ENCODE measurements at places on chromosomes 1 and 21. TPM values are rescaled to one million over a fixed set of nuclear protein-coding genes. Genes with fewer than 3 reads are reported as not detected.

GRCh38 chr1:204730826-204731459, 45.4 kb upstream of the LRRN2 start:
- H3K4me3 ChIP-seq, result no peak overlapping the region
- H3K4me1 ChIP-seq, result no peaks in the 10 kb centered on the region
- H3K27me3 ChIP-seq, result peaks cover 6% of the 10 kb centered on the region
- no peaks in the 10 kb centered on the region for H3K36me3 ChIP-seq
- no peak for DNase-seq

The NES gene
- 39.8 TPM for total RNA-seq

DNA sequence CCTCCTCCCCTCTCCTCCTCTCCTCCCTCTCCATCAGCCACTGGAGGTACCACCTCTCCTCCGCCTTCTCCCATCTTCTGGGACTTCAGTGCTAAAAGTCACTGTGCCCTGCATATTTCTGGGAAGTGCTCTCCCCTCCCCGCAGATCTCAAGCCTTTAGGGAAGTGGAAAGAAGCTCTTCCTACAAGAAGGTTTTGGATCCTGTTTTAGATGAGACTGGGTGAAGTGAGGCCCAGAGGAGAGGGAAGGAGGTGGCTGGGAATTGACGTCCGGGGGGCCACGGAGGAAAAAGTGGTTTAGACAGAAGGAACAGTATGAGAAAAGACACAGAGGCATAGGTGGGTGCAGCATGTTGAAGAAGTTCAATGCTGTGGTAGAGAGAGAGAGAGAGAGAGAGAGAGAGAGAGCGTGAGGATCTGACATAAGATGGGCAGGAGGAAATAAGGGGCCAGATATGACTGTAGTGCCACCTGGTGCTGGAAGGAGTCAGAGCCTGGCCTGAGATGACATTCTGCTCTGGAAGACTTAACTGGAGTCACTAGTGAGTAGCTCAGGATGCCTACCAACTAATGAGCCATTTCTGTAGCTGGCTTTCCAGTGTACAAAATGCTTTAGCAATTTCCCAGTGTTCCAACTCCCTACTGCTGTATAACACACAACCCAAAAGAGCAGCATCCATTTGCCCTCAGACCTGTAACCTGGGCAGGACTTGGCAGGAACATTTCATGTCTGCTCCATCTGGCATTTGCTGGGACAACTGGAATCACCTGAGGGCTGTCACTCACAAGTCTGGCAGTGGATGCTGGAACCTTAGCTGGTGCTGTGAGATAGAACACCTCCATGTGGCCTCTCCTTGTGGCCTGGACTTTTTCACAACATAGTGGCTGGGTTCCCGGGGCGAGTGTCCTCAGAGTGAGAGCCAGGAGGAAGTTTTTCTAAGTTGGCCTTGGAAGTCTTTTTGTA, 16.6 kb upstream of the ZSCAN20 start:
- no peaks in the 10 kb centered on the region for H3K36me3 ChIP-seq
- H3K4me1 ChIP-seq, result peaks cover 4% of the 10 kb centered on the region
- no peak overlapping the region for H3K4me3 ChIP-seq
- H3K27ac ChIP-seq, result no peak overlapping the region
- H3K27me3 ChIP-seq, result no peaks in the 10 kb centered on the region

DNA sequence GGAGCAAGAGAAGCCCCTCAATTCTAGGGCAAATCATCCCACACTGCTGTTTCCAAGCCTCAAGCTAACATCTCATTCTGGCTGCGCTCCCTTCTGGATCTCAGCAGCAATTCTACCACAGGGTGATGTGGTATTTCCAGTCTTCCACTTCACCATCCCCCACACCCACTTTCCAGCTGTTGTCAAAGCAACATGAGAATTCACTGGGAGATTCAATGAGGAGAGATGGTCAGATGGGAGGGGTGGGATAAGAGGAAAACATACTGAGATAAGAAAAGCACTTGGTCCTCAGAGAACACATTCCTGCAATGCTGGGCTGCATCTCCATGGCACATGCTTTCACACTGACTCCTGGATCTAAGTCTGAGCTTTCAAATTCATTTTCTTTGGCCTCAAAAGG, 47.3 kb upstream of the LRRC52 start:
- H3K27me3 ChIP-seq, result no peaks in the 10 kb centered on the region
- no peaks in the 10 kb centered on the region for H3K36me3 ChIP-seq
- H3K4me3 ChIP-seq, result no peak overlapping the region
- no peaks in the 10 kb centered on the region for H3K4me1 ChIP-seq

DNA sequence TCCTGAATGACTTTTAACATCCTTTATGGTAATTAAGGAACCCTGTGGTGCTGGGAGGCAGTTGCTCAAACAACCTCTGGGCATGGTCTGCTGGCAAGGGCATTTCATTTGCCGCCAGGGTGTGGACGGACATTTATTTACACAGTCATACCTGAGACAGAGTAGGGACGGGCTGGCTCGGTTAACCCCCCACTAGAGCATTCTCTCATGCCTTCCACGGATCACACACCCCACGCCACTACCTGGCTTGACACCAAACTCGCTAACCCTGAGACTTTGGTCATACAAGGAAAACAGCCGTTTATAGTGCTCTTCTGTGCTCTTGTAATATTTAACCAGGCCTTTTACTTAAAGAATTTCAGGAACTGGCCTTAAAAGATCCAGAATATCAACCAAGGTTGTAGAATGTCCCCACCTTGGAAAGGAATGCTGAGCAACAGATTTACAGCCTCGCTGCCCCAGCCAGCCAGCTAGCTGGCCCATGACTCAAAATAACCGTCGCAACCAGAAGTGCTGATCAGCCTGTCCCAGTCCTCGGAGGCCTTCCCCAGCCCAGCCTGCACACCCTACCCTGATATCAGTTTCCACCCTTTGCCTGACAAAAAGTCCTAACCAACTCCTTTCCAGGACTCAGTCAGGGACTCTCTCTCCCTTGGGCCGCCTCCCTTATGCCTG, 6.5 kb upstream of the PDXK start:
- DNase-seq, result peak; percentile 89
- no peaks in the 10 kb centered on the region for H3K36me3 ChIP-seq
- no peak overlapping the region for H3K4me3 ChIP-seq
- peaks cover 3% of the 10 kb centered on the region for H3K4me1 ChIP-seq
- no peaks in the 10 kb centered on the region for H3K27me3 ChIP-seq

DNA sequence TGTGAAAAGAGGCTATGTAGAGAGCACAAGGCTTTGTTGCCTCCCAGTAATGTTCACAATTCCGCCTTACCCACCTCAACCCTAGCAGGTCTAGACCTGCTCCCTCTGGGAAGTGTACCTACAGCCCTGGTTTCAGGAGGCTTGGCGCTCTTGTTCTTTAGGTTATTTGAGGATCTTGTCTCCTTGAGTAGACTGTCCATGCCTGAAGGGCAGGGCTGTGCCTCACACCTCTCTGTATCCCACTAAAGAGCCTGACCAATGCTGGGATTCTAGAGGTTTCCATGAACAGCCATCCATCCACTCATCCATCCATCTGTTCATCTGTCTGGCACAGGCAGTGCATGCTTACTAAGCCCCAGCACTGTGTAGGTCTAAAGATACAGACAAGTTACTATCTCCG, 1.0 kb downstream of the RAB7B start:
- H3K4me3 ChIP-seq, result peak overlapping the region; percentile 49
- no peak for DNase-seq
- no peak overlapping the region for H3K27ac ChIP-seq
- H3K27me3 ChIP-seq, result no peaks in the 10 kb centered on the region
- no peaks in the 10 kb centered on the region for H3K36me3 ChIP-seq

The GJA8 gene
- not detected for total RNA-seq

GRCh38 chr1:241596633-241597032, 43.5 kb downstream of the CHML start:
- DNase-seq, result no peak
- H3K4me1 ChIP-seq, result no peaks in the 10 kb centered on the region
- no peak overlapping the region for H3K4me3 ChIP-seq
- H3K36me3 ChIP-seq, result peaks cover 16% of the 10 kb centered on the region
- H3K27ac ChIP-seq, result no peak overlapping the region

The KIRREL1 gene
- 26.9 TPM for total RNA-seq

The SPAG17 gene
- 9.9 TPM for total RNA-seq

- no peak overlapping the region for H3K27ac ChIP-seq
- H3K36me3 ChIP-seq, result no peaks in the 10 kb centered on the region
- H3K27me3 ChIP-seq, result no peaks in the 10 kb centered on the region
- no peak overlapping the region for H3K4me3 ChIP-seq
- peak; percentile 19 for DNase-seq
- no peaks in the 10 kb centered on the region for H3K4me1 ChIP-seq
These were observed 1.6 kb downstream of the KRTAP10-2 start for GRCh38 chr21:44549525-44550211.

DNA sequence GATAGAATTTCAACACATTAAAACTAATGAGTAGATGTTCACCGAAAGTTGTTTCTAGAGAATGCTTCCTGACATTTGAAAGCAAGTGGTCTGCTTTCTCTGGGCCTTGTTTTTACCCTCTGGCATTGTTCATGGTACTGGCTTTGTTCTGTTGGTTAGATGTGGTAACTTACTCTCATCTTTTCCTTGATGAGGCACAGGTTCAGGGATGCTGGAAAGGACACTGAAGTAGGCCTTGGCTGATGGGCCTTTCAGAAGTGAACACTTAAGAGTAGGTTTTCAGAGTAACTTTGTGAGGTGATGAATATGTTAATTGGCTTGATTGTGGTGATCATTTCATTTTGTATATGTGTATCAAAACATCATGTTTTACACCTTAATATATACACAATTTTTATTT, 55.8 kb downstream of the DYRK1A start:
- peaks cover 18% of the 10 kb centered on the region for H3K36me3 ChIP-seq
- H3K4me1 ChIP-seq, result peaks cover 42% of the 10 kb centered on the region
- no peak overlapping the region for H3K4me3 ChIP-seq
- DNase-seq, result no peak
- no peak overlapping the region for H3K27ac ChIP-seq

DNA sequence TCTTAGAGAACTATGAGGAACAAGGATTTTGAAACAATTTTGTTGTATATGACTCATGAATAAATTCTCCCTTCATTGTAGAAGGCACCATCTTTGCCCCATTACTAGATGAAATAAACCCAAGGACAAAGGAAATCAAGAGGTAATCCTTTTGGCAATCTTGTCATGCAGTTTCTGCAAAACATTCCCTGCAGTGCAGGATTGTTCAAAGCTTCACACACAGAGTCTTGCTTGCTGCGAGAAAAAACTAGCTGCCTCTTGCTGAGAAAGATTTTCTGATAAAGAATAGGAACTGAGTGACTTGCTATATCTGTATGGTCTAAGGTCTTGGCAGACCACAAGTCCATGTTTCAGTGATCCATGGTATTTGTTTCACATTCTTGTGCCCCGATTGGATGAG, 657.4 kb upstream of the ADGRL4 start:
- no peaks in the 10 kb centered on the region for H3K27me3 ChIP-seq
- no peaks in the 10 kb centered on the region for H3K4me1 ChIP-seq
- H3K4me3 ChIP-seq, result no peak overlapping the region
- H3K36me3 ChIP-seq, result no peaks in the 10 kb centered on the region

- H3K36me3 ChIP-seq, result no peaks in the 10 kb centered on the region
- no peak overlapping the region for H3K4me3 ChIP-seq
- no peak overlapping the region for H3K27ac ChIP-seq
These were observed 20.4 kb upstream of the SDE2 start for GRCh38 chr1:226019572-226019971.

- peaks cover 75% of the 10 kb centered on the region for H3K4me1 ChIP-seq
- H3K4me3 ChIP-seq, result no peak overlapping the region
- peak overlapping the region; percentile 84 for H3K27ac ChIP-seq
These were observed 75.4 kb downstream of the MRPL37 start for GRCh38 chr1:54275349-54275748.

DNA sequence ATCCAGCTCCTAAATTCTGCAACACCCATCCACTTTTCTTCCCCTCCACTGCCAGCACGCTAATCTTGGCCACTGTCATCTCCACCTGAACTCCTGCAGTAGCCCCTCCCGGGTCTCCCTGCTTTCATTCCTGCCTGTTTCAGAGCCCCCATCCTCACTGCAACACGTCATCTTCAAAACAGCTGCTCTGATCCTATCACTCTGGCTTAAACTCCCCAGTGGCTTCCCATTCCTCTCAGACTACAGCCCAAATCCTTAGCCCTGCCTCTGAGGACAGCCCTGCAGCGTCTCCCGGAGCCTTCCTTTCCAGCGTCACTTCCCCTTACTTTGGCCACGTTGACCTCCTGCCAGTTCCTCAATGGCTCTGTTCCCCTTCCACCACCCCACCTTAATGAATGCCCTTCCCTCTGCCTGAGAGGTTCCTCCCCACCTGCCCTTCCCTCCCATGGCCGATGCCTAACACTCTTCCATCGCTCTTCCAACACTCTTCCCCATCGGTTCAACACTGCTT, 22.9 kb upstream of the IFNAR2 start:
- no peaks in the 10 kb centered on the region for H3K27me3 ChIP-seq
- DNase-seq, result peak; percentile 57
- H3K4me3 ChIP-seq, result no peak overlapping the region
- no peaks in the 10 kb centered on the region for H3K36me3 ChIP-seq
- peak overlapping the region; percentile 38 for H3K27ac ChIP-seq

DNA sequence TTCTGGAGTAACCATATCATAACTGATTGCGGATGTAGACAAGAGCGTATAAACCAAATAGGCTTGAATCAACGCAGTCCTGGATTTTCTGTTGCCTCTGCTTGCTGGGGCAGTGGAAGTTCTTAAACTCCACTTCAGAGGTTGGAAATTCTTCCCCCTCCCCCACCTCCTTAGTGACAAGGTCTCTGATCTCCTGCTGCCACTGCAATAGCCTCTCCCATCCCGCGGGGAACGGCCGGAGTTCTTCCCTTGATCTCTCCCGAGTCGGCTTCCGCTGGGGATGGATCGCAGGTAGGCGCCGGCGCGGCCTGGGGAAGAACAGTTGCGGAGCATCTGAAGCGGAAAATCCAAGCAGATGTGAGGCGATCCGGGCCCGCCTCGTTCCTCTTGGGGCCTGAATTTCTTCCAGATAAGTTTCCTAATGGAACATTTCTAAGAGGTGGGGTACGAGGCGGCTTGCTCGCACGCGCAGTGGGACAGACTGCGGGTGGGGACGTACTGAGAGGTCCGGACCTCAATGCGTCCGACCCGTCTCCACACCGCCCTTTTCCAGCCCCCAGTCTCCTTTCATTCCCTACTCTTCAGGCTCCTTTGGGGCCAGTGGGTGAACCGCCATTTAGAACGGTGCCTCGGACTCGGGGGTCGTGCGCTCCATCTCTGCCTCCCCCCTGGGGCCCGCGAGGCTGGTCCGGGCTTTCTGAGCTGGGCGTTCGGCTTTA, 3.1 kb upstream of the SIM2 start:
- H3K4me1 ChIP-seq, result peaks cover 56% of the 10 kb centered on the region
- no peak overlapping the region for H3K27ac ChIP-seq
- H3K4me3 ChIP-seq, result no peak overlapping the region
- no peak for DNase-seq
